ENCODE measurements at places on chromosomes 11 and 22.

GRCh38 chr11:61491736-61492395, 16.7 kb upstream of the LRRC10B start:
- no peak for DNase-seq

- no peak for DNase-seq
These were observed 9.4 kb downstream of the PIK3IP1 start for GRCh38 chr22:31282748-31283468.

GRCh38 chr22:46500201-46500600, 37.2 kb downstream of the CELSR1 start:
- no peak for DNase-seq

DNA sequence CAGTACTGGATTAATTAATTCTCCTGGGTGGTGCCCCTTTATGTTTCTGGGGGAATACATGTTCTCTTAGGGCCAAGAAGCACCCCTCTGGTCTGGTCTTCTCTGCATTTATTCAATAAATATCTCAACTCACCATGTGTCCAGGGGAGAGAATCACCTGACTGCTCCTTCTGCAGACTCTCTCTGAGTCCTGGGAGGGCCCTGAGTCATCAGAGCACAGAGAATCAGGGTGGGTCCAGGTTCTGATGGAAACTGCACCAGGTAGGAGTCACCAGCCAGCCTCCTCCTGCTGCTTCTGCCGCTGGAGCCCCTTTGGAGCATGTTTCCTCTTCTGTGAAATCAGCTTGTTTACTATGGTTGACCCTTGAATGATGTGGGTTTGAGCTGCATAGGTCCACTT, 107.7 kb upstream of the PLET1 start:
- DNase-seq = no peak

DNA sequence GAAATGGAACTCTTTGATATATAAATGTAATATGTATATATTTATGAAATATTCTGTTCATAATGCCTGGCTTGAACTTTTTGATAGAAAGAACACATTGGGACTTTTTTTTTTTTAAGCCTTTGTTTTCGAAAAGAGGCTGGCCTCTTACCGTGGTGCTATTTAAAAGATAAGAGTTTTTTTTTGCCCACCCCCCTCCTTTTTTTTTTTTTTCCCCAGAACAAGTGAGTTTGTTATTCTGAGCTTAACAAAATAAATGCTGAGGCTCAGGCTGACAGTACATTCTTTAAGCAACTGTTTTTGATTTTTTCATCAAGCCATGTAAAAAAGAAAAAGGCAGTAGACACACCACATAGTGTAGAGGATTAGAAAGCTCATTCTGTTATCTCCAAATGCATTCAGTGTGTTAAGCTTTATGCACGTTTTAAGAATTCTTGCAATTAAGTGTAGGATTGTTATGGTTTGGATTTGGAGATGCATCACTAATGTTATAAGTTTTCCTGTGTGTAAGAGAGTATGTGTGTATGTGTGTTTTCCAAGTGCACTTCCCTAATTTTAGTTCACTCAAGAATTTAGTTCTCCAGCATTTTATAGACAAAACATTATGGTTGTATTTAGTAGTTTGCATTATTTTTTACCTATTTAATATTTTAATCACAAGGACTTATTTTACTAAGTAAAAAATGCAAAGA, 12.0 kb downstream of the PDHX start:
- DNase-seq = no peak

Data from DMS 273 treated with DMSO at 0.1 percent for 48 hours (cell line).